ENCODE measurements at places on chromosomes 3 and 15. TPM values are rescaled to one million over a fixed set of nuclear protein-coding genes. Genes with fewer than 3 reads are reported as not detected.

Gene UBXN7
- 18.4 TPM for total RNA-seq

Gene GP5
- total RNA-seq, result not detected

Gene GOLGA6L2
- not detected for total RNA-seq

Gene BNC1
- total RNA-seq, result 0.28 TPM

Gene UBAP1L
- 5.5 TPM for total RNA-seq

DNA sequence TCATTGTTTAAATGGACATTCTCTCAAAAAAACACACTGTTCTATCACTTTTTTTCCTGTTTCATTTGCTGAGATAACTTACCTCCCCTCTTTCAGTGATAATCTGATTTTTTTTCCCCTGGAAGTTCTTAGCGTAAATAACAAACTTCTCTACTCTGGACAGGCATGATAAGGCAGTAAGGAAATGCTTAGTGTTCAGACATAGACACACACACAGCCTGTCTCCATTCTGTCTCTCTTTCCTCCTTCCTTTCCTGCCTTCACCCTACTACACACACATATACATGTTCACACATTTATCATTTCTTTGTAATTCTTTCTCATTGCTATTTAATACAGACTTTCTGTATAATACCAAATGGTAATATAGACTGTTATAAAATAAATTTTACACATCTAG, 470.8 kb upstream of the ROBO1 start:
- no peak overlapping the region for H3K4me3 ChIP-seq
- no peak for DNase-seq
- no peaks in the 10 kb centered on the region for H3K4me1 ChIP-seq
- no peak overlapping the region for H3K27ac ChIP-seq
- H3K36me3 ChIP-seq, result no peaks in the 10 kb centered on the region
- no peaks in the 10 kb centered on the region for H3K27me3 ChIP-seq

DNA sequence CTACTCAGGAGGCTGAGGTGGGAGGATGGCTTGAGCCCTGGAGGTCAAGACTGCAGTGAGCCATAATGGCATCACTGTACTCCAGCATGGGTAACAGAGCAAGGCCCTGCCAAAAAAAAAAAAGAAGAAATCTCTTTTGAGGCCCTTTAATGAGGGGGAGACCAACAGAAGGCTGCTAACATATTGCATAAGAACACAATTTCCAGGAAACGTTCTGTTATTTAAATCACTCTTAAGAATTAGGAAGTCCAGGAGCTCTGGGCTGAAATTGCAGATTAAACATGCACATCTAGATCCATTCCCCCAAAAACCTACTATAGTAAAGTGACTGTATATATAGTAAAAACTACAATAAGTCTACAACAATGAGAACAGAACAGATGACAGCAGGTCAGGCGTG, 16.1 kb upstream of the BLM start:
- no peaks in the 10 kb centered on the region for H3K36me3 ChIP-seq
- no peak overlapping the region for H3K4me3 ChIP-seq
- no peaks in the 10 kb centered on the region for H3K27me3 ChIP-seq
- no peaks in the 10 kb centered on the region for H3K4me1 ChIP-seq
- H3K27ac ChIP-seq, result no peak overlapping the region
- no peak for DNase-seq

GRCh38 chr3:195746751-195747150, 26.0 kb downstream of the MUC20 start:
- no peaks in the 10 kb centered on the region for H3K36me3 ChIP-seq
- no peak for DNase-seq
- H3K4me3 ChIP-seq, result no peak overlapping the region
- no peak overlapping the region for H3K27ac ChIP-seq
- H3K4me1 ChIP-seq, result peaks cover 6% of the 10 kb centered on the region

DNA sequence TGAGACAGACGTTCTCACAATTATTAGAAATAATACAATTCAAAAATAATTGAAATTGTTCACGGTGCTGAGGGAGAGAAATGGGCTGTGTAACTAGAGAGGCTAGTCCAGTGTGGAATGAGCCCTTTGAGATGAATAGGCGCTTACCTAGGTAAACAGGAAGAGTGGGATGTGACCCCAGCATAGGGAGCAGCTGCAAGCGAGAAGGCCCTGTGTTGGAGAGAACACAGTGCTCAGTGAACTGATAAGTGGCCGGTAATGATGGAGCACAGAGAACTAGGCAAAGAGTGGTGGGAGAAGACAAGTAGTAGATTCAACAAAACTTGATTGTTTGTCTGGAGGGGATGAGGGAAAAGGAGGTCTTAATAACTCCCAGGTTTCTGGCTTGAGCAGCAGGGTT, 103.9 kb downstream of the HCN4 start:
- no peaks in the 10 kb centered on the region for H3K4me1 ChIP-seq
- no peaks in the 10 kb centered on the region for H3K27me3 ChIP-seq
- no peak for DNase-seq
- peaks cover 34% of the 10 kb centered on the region for H3K36me3 ChIP-seq

DNA sequence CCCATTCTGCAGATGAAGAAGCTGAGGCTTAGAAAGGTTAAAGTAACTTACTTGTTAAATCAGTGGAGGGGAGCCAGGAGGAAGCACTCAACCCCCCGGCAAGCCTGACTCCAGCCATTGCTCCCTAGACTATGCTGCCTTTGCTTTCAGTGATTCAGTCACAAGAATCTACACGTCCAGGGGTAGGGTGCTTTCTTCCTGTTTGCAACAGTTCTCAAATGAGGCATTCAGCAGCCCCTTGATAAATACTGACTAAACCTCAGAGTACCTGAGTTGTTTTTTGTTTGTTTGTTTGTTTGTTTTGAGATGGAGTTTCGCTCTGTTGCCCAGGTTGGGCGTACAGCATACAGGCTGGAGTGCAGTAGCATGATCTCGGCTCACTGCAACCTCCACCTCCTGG, 28.6 kb downstream of the MAGEF1 start:
- no peak overlapping the region for H3K27ac ChIP-seq
- peak; percentile 6 for DNase-seq
- H3K4me1 ChIP-seq, result no peaks in the 10 kb centered on the region
- H3K4me3 ChIP-seq, result no peak overlapping the region

DNA sequence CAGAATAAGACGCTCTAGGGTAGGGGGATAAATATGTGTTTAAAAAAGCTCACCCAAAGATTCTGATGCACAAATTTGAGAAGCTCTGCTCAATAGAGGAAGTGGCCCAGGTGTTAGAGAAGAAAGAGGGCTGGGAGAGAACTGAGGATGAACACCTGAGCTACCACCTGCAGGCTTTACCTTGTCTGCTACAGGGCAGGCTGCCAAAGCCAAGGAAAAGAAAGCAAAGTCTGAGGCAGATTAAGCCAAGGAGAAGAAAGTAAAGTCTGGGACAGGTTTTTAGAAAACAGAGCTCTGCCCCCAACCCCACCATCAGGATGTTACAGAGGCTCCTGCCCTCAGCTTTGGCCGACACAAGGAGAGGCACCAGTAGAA, 92.9 kb downstream of the THRB start:
- no peak overlapping the region for H3K4me3 ChIP-seq
- no peak for DNase-seq
- H3K36me3 ChIP-seq, result no peaks in the 10 kb centered on the region
- H3K27me3 ChIP-seq, result no peaks in the 10 kb centered on the region
- peaks cover 23% of the 10 kb centered on the region for H3K4me1 ChIP-seq
- no peak overlapping the region for H3K27ac ChIP-seq

GRCh38 chr3:181210275-181210674, 220.7 kb upstream of the DNAJC19 start:
- no peaks in the 10 kb centered on the region for H3K27me3 ChIP-seq
- no peaks in the 10 kb centered on the region for H3K36me3 ChIP-seq
- H3K4me3 ChIP-seq, result no peak overlapping the region
- DNase-seq, result no peak
